ENCODE measurements at places on chromosomes 11 and 22.

DNA sequence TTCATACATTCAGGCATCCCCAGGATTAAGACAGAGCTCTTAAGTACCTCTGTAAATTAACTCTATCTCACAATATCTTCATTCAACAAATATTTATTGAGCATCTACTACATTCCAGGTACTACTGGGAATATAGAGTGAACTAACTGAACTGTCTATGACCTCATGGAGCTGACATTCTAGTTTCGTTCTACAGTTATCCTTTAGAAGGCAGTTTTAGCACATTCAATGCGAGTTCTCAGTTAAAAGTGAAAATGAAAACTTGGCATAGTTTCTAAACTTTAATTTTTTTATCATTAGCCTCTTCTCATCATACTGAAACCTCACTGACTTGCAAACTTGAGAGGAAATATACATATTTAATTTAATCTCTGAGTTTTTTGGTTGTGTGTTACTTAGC, 10.7 kb upstream of the MS4A6E start:
- no peak for DNase-seq

DNA sequence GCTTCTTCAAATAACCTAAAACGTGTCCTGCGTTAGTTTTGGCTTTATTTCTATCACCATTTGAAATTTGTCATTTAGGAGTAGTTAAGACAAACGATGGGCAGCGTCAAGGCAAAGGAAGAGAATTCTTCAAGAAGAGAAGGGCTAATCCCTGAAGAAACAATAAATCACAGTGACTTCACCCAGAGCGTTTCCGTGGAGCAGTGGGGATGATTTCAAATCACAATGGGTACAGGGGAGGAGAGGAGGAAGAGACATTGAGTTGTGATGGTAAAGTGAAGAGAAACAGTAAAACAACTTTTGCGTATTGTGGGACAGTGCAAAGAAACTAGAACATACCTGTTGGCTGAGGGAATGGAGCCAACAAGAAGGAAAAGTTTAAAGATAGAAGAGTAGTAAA, 9.7 kb downstream of the PDGFD start:
- no peak for DNase-seq

- no peak for DNase-seq
Observed at GRCh38 chr22:40939202-40939601, 12.0 kb upstream of the RBX1 start.

GRCh38 chr22:49426618-49427266, 400.9 kb downstream of the BRD1 start:
- DNase-seq: no peak

- DNase-seq: no peak
Observed at GRCh38 chr22:41845380-41846267, 12.7 kb downstream of the SREBF2 start.

DNA sequence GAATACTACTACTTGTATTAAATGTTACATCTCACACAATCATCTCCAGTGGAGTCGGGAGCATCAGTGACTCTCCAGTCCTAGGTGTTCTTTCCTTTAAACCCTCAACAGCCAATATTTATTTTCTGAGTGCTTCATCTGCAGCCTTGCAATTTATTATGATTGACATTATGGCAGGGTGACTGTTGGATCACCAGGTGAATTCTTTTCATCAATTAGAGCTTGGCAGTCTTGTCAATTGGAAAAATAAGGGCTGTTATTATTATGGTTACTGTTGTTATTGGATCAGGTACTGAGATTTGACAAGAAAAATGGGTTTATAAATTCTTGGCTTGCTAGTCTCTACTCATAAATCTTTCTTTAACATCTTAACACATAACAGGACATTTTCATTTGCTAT, 27.5 kb upstream of the HTATIP2 start:
- no peak for DNase-seq

- DNase-seq: no peak
Observed at GRCh38 chr22:35045451-35045850, 20.5 kb upstream of the ISX start.

DNA sequence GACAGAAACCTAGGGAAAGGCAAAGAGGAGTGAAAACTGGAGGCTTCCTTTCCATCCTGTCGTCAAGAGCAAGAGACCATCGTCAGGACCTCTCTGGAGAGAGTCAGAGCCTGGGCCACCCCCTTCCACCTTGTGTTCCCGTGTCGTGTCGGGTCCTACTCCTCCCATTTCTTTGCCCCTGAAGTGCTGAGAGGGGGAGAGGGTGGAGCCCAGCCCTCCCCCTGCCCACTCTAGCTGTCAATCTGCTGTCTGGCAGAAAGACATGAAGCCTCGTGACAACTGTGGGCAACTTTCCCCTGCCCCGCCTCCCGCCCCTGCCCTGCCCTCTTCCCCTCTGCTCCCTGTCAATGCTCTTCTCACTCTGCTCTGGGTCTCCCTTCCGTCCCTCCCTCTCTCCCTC, 20.6 kb downstream of the ANKK1 start:
- DNase-seq: no peak

DNA sequence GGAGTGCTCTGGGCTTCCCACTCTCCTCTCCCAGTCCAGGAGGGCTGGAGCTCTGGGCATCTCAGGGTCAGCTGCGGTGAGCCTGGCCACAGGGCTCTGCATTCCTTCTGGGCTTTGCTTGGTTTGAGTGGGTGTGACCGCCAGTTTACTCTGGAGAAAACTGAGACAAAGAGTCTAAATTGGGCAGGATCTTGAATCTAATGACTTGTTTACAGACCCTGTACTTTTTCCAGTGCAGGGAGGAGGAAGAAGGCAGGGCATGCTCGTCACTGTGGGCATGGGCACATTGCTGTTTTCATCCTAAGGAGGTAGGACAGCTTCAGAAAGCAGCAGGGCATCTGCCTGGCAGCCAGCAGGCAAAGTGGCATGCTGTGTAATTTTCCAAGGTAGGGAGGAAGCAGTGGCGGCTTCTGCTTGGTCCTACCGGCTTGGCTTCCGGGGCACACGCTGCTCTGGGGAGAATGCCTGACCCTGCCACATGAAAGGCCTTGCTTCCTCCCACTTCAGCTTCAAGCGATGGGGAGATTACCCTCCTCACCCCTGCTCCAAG, 22.9 kb downstream of the FLI1 start:
- no peak for DNase-seq

DNA sequence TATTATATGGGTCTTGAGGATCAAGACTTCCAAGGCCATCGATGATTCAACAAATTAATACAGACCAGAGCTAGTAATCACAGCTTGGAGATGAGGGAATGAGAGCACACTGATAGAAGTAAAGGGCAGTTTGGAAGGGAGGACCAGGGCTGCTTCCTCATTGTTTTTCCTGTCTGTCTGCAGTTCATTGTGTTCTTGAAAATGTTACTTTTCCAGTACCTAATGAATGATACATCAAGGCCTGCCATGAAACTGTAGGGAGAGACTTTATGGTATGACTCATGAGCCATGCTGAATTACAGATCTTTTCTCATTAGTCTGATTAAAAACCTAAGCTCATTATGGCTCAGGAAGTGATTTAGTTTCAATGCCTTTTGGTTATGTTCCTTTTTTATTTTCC, 855.6 kb downstream of the KCNA4 start:
- no peak for DNase-seq

DNA sequence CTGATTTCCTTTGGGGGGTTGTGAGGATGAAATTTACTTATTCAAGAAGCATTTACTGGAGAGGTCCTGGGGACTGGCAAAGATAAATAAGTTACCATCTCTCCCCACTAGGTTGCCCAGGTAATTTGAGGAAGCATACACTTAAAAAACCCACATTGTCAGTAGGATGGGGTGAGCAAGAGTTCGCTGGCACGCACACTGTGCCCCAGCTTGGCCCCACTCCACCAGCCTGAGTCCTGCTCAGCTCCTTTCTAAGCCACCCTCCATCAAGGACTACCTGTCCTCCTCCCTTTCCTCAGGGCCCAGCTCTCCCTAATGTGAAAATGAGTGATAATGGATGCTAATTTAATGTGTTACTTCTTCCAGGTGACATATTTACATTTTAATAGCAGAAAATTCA, 216.5 kb upstream of the PLET1 start:
- no peak for DNase-seq

GRCh38 chr22:21446128-21446826, 20.9 kb upstream of the TMEM191C start:
- no peak for DNase-seq

- DNase-seq: no peak
Observed at GRCh38 chr11:10666556-10667520, 26.7 kb downstream of the IRAG1 start.

- no peak for DNase-seq
Observed at GRCh38 chr22:19114984-19115552, 7.1 kb downstream of the DGCR2 start.

DNA sequence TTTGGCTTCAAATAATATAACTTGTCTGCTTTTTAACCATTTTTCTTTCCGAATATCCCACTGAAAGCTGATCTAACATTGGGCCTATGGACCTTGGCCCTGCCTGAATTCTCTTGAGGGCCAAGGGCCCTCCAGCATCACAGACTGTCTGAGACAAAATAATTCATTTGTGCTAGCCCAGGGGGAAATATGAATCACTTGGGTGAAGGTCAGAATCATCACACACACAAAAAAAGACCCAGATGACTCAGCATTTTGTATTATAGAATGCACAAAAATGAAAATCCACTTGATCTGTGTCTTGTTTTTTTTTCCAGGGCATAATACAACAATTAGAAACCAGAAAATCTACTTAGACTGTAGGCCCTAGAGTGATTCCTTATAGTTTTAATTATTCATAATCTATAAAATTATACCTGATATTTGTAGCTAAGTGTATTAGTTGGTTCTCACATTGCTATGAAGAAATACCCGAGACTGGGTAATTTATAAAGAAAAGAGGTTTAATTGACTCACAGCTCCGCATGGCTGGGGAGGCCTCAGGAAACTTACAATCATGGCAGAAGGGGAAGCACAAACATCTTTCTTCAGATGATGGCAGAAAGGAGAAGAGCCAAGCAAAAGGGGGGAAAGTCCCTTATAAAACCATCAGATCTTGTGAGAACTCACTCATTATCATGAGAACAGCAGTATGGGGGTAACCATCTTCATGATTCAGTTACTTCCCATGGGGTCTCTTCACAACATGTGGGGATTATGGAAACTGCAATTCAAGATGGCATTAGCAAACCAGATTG, 15.6 kb upstream of the RDX start:
- no peak for DNase-seq

DNA sequence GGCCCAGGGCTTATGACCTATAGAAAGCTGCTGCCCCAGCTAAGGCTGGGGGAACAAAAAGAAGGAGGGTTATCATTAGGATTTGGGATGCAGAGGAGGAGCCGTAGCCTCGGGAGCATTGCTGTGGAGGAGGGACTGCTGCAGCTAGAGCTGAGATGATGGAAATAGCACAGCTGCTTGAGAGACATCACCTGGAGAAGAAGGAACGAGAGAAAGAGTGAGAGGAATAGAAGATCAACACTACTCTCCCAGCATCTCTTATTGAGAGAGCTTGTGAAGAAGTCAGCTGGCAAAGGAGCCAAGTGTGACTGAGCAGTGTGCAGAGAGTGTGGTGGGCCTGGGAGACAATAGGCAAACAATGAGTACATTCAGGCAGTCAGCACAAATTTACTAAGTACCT, 100.7 kb upstream of the PLET1 start:
- DNase-seq: no peak

DNA sequence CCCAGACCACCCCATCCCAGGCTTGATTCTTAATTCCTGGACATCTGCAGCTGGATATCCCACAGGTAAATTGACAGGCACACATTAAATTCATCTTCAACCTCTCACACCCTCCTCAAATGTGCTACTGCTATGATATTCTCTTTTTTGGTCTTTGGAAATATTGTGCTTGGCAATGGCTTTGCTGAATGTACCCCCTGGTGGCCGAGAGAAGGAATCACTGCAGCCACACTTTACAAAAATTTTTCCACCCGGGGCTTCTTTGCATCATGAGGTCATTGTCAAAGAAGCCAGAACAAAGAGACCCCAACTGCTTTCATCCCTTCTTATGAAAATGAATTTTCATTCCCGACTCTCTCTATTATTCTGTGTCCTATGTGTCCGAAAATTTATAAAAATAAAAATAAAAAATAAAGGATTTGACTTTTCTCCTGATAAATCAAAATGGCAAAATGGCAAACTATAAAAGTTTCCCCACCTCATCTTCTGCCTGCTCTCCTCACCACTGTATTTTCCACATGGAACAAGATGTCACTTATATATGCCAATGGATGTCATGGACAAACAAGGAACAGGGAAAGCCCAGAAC, 15.0 kb upstream of the CYB5R2 start:
- no peak for DNase-seq

GRCh38 chr11:38153985-38154384, 1555.9 kb upstream of the RAG2 start:
- DNase-seq: no peak

DNA sequence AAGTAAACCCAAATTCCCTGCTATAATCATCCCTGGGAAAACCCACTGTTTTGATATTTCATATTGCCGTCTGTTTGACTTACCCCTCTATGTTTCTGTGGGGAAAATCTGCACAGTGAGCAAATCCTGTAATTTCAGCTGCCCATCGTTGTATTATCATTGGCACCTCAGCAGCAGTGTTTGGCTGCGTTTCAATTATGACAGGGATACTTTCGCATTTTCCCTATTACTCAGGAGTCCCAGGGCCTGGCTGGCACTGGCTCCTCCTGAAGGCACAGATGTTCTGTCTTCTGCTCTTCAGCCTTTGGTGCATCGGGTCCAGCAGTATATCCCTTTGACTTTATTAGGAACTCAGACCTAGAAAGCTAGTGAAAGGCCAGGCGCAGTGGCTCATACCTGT, 12.2 kb upstream of the MMP12 start:
- no peak for DNase-seq

DNA sequence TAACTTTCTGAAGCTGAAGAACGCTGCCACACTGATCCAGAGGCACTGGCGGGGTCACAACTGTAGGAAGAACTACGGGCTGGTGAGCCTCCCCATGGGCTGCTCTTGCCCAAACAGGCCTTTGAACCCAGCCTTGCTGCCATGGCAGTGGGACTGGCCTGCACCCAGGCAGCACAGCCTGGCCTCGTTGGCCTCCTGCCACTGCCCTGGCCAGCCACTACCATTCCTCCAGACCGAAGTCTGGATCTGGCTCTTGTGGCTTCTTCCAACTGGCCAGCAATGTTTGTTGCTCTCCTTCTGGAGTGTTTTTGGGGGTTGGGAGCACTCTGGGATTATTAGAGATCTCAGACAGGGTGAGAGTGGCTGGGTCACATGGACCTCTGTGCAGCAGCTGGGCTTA, 51.0 kb downstream of the MYO7A start:
- DNase-seq: no peak

- no peak for DNase-seq
Observed at GRCh38 chr22:35728639-35729308, 11.1 kb downstream of the APOL5 start.

- DNase-seq: no peak
Observed at GRCh38 chr11:130706572-130706971, 209.7 kb downstream of the SNX19 start.

GRCh38 chr11:1276041-1276790, 33.2 kb downstream of the TOLLIP start:
- no peak for DNase-seq

All from activated B cell treated with CpG ODN at 0.5 μM for 24 hours (primary cell).